Stimulated activated CD8-positive, alpha-beta memory T cell treated with anti-CD3 and anti-CD28 coated beads, Interleukin-2, amount 100 ng/mL, for 1 hour (primary cell): ENCODE measurements at places on chromosomes 3 and 15.

DNA sequence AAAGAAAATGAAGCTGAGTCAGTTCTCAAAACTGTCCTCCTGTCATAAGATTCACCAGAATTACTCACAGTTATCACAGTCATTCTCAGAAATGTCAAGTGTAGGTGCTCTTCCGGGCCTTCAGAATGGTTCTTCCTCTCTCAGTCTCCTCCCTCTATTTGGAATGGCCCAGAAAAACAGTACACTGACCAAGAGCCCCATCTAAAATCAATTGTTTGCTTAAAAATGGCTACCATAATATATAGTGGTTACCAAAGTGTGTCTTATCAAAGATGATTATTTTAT lies 99.8 kb downstream of the MECOM start:
- DNase-seq, result no peak

GRCh38 chr15:80167936-80168335 lies 15.1 kb downstream of the FAH start:
- DNase-seq, result no peak

- no peak for DNase-seq
These were observed 132.2 kb upstream of the SLC24A5 start for GRCh38 chr15:47988564-47988963.

GRCh38 chr3:64188810-64189560 lies 36.3 kb downstream of the PRICKLE2 start:
- DNase-seq, result no peak

DNA sequence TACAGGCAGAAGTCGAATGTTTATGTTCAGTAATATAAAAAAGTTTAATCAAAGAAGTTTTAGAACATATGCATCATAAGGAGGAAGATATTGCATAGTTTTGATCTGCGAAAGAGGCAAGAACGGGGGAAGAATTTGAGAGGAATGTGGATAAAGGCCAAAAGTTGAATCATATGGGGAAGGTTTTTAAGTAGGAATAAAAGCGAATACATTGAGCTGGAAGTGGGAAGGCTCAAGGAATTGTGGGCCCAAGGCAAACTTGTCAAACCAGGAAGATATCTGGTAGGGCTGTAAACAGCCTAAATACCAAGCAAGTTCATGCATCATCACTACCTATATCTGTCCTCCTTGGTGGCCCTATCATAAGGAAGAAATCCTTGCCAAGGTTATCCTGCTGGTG lies 186.9 kb downstream of the MAGI1 start:
- no peak for DNase-seq

- no peak for DNase-seq
These were observed 42.6 kb downstream of the CLDN1 start for GRCh38 chr3:190279690-190280089.

- DNase-seq, result no peak
These were observed 124.9 kb downstream of the LPP start for GRCh38 chr3:188278717-188279324.

GRCh38 chr3:194274424-194275085 lies 76.6 kb downstream of the CPN2 start:
- no peak for DNase-seq

DNA sequence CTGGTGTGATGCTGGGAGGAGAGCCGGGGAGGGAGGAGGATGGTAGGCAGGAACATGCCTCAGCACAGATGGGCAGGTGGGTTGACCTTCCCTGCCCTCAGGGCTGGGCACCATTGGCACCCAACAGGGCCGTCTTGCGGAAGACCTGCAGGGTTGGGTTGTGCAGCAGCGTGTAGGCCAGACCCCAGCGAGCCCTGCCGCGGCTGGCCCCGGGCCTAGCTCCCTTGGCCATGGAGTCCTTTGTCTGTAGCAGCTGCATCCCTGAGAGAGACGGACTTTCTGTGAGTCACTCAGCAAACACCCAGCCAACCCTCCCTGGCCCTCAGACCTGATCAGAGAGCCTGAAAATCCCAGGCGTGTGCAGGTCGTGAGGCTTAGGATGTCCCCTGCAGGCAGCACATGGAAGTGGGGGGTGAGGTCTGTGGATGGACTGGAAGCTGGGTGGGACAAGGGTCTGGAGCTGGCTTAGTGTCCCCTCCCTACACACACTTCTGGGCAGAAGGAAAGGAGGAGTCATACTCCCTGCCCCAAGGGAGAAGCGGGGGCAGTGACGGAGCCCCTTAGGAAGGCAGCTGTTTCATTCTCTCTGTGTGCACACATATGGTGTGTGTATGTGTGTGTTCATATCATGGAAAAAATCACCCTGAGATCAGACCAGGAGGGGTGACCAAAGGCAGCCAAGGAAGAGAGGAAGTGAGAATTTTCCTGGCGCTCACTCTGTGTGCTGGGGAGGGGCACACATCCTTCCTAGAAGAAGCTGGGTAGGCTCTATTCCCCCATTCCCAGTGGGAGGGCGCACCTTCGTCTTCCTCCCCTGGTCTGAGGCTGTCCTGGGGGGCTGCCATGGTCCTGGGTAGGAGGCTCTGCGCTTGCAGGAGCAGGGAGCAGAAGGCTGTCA lies 6.7 kb downstream of the ISLR start:
- DNase-seq, result no peak

GRCh38 chr3:48151058-48151806 lies 37.0 kb downstream of the CDC25A start:
- peak; percentile 21 for DNase-seq

DNA sequence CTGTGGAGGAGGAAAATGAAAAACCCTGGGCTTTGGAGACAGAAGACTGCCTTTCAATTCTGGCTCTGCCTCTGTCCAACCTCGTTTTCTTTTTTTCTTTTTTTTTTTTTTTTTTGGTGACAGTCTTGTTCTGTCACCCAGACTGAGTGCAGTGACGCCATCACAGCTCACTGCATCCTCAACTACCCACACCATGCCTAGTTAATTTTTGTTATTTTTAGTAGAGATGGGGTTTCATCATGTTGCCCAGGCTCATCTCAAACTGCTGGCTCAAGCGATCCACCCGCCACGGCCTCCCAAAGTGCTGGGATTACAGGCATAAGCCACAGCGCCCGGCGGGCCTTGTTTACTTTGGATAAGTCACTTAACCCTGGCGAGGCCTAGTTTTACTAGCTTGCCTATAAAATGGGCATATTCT lies 66.3 kb upstream of the SLC25A26 start:
- no peak for DNase-seq

DNA sequence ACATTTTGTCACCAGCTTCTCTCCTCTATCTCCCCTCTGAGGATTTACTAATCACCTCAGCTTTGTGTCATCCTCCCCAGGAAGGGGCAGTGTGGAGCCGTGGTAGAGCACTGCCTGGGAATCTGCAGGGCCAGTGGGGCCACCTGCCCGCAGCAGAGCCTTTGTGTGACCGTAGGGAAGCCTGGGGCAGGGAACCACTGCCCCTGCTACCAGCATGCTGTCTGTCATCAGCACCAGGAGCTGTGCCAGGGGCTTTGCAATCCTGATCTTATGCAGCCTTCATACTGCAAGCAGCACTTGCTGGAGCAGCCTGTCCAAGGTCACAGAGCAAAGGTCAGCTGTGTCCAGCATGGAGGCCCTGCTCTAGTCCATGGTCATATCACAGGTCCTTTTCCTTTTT lies 170.2 kb upstream of the IL12A start:
- DNase-seq, result no peak

DNA sequence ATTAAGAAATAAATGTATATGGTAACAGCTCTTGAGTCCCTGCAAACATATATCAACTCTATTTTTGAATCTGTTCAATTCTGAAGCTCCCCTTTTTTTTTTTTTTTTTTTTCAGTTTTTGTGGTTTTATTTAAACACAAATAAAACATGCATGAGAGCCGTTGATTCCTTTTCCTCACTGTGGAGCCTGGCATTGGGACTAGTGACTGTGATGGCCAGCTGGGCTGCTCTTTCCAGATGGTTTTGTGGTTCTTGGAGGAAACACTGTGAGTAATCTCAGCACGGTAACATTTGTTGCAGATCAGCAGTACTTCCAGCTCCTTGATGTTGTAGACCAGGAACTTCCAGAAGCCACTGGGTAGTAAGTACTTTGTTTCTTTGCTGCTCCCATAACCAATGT lies 15.9 kb downstream of the EMC7 start:
- no peak for DNase-seq

GRCh38 chr3:24426896-24427295 lies 67.8 kb downstream of the THRB start:
- DNase-seq, result no peak

GRCh38 chr15:78455749-78456148 lies 17.7 kb downstream of the IREB2 start:
- no peak for DNase-seq

GRCh38 chr3:181930105-181930504 lies 218.4 kb downstream of the SOX2 start:
- no peak for DNase-seq

DNA sequence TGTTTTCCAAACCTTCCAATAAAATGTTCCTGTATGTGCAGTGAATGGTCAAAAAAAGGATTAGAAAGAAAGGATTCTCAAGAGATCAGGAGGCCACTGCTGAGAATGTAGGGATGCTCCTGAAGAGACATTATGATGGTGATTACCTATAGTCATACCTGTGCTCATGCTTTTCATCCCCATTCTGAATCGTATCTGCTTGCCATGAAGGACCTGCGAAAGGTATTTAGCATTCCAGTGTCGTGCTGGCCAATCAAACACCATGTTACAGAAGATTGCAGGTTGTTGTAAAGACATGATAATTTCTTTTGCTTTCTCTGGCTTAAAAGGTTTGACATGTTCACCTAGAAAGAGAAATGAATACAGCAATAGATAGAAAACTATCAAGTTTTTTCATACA lies 16.1 kb downstream of the HSPBAP1 start:
- no peak for DNase-seq

DNA sequence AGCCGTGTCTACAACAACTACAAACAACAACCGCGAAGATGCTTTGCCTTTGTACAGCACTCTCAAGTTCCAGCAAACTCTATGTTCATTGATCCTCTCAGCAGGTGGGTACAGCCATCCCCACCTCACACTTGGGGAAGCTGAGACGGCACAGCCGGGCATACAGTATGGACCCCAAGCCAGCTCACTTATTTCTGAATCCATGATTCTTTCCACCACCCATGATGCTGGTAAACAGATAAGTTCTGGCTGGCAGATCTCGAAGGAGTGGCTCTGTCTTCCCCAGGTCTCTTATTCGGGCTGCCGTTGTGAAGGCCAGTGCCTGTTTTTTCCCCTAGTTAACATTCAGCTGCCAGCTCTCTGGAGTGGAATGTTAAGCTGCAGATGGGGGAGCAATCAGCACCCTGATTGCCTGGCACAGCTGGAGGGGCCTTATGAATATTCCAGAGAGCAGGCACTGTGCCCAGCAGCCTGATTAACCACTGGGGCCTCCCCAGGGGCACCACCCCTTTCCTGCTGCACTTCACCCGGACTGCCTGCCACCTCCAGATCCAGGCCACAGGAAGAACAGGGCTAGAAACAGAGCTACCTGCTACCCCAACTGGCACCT lies 73.2 kb downstream of the CORO2B start:
- DNase-seq, result no peak

DNA sequence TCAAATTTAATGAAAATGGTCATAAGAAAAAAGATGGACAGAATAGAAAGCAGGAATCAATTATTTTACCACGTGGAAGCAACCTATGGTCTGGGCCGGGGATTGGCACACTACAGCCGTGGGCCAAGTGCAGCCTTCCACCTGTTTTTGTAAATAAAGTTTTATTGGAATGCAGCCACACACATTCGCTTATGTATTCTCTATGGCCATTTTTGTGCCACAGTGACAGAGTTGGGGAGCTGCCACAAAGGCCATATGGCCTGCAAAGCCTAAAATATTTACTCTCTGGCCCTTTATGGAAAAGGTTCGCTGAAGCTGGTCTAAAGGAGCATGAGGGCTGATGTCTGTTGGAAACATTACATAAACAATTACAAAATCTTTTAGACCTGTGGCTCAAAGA lies 144.8 kb downstream of the TMCO5A start:
- DNase-seq, result no peak

- DNase-seq, result no peak
These were observed 523.6 kb downstream of the NTRK3 start for GRCh38 chr15:87732976-87733375.

DNA sequence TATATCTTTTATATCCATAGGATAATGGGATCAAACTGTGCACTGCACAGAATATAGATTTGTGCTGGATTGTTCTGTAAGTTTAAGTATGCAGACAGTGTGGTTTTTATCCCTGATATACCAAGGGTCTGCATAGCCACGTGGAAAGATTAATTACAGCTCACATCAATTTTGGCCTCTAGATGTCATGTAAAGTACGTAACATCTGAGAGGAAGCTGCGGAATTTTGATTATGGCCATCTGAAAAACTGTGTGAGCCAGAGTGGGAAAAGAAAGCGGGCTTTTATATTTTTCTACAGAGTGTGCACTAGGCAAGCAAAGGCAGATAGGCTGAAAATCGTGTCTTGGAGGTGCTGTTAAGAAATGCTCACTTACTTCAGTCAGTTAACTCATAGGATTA lies 562.7 kb downstream of the GBE1 start:
- no peak for DNase-seq

DNA sequence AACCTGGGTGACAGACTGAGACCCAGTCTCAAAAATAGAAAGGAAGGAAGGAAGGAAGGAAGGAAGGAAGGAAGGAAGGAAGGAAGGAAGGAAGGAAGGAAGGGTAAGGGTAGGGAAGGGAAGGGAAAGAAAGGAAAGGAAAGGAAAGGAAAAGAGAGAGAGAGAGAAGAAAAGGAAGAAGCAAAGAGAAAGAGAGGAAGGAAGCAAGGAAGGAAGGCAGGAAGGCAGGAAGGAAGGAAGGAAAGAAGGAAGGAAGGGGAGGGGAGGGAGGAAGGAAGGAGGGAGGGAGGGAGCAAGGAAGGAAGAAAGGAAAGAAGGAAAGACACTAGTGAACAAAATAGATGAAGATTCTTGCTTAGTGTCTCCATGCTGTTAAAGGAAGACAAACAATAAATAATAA lies 129.1 kb downstream of the SHQ1 start:
- DNase-seq, result no peak

DNA sequence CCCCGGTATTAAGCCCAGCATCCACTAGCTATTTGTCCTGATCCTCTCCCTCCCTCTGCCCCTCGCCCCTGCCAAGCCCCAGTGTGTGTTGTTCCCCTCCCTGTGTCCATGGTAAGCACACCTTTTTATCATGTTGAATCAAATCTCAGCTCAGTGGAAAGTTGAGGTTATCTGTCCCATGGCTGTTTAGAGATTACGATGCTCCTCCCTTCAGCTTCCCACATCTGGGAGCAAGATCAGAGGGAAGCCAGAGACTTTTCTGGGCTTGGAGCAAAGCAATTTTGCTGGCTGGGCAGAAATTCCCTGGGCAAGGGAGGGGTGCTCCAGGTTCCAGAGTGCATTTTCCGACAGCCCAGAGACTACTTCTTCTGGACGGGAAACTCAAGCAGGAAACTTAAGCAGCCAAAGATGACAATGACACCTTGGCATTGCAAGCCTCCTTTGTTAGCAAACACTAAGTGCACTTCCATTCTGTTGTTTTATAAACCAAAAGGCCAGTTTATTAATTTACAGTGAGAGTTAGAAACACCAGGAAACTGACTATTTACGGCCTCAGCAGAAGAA lies 104.5 kb downstream of the MESD start:
- DNase-seq, result no peak

- DNase-seq, result no peak
These were observed 607.5 kb upstream of the DPPA4 start for GRCh38 chr3:109944836-109945235.
